ENCODE measurements at places on chromosomes 12 and 14.

DNA sequence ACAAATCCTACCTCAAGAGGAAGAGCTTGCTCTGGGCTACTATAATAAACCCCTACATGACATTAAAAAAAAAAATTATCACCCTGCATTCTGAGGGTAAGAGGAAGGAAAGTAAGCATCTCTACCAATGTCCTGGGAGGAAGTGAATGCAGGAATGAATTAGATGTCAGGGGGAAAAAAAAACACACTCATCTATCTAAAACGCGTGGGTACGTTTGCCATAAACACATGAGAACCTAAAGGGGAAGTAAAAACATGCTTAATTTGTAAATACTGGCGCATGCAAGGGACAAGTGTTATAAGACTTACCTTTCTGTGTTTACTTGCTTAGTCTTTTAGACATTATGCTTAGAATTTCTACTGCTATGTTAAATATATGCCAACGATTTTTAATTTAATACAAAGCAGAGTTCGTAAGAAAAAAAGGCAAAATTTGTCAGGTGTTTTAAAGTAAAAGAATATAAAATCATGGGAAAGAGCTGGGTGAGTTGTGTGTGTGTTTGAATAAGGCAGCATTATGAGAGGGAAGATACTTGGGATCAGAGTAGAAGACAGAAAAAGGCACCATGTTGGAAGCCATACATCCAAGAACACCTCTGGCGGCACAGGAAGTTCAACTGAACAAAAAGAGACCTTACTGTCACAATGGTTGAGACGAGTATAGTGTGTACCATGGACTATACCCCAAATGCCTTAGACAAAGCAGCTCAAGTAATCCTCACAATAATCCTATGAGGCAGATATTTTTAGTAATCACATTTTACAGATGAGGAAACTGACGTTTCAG is 1.5 kb downstream of the TMED8 start:
- no peak for DNase-seq

GRCh38 chr12:43973385-43973784 is 137.5 kb downstream of the TMEM117 start:
- no peak for DNase-seq

DNA sequence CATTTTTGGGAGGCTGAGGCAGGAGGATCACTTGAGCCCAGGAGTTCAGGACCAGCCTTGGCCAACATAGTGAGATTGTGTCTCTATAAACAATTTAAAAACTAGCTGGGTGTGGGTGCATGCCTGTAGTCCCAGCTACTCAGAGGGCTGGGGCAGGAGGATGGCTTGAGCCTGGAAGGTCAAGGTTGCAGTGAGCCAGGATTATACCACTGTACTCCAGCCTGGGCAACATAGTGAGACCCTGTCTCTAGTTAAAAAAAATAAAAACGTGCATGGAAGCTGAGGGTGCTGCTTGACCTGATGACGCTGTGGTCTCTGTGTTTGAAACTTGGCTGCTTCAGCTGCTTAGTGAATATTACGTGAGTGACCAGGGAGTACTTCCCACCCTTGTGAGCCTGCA is 89.7 kb downstream of the PPP2R5C start:
- no peak for DNase-seq

- DNase-seq = no peak
Measured at GRCh38 chr12:104424955-104425354, 31.8 kb upstream of the CHST11 start.

GRCh38 chr12:121468499-121468801 is 68.5 kb downstream of the RNF34 start:
- DNase-seq = no peak

DNA sequence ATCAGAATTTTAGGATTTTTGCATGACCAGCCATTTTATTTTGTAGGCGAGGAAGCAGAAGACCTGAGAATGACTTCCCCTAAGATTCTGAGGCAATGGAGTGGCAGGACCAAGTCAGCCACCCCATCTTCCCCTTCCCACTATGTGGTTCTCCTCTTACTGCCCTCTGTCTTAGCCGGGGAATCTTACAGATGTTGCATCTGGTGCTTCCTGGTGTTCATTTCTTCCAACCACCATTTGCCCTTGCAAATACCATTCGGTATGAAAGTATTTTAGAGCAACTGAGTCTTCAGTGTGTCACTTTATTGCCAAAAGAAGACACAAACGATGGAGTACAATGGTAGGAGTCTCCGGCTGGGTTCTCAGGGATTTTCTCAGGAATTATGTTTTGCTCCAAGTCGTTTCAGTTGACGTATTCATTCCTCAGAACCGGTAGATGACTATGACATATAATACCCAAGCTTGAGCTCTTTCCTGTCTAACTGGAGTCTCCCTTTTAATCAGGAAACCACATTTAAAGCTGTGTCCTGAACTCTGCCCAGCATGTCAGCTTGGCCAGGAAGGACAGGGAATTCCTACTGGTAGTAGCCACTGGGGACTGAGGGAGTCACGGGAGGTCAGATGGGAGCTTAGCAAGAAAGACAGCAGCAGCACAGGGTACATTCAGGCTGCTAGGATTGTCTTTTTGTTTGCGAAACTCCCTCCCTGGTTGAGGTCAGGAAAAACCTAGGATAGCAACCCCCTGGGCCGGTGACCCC is 87.0 kb downstream of the SAMD4A start:
- no peak for DNase-seq

DNA sequence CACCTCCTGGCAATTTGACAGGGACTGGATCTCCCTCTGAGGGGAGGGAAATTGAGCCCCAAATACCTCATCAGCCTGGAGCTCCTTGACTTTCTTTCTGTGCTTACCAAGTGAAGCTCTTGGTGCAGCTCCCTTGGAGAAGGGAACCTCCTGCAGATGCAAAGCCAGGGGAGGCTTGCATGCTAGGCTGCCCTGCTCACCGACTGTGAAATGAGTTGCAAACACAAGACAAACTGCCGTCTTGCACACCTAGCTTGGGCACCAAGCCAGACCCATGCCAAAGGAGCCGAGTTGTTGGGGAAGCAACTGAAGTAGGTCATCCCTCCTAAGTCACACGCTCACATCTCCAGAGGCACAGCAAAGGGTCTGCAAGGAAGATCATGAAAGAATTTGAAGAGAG is 95.2 kb downstream of the GTF2A1 start:
- no peak for DNase-seq

Data from activated naive CD4-positive, alpha-beta T cell (primary cell).